Sciatic nerve (tissue), 2 donors: ENCODE measurements at places on chromosomes 16 and 17.
A peak's percentile ranks its signal among the peaks of the same experiment; 100 is the strongest.

GRCh38 chr17:66704858-66705520 lies 129.9 kb upstream of the CACNG5 start:
- no peak for DNase-seq

- DNase-seq = no peak
Observed at GRCh38 chr17:80681215-80681614, 136.6 kb downstream of the RPTOR start.

DNA sequence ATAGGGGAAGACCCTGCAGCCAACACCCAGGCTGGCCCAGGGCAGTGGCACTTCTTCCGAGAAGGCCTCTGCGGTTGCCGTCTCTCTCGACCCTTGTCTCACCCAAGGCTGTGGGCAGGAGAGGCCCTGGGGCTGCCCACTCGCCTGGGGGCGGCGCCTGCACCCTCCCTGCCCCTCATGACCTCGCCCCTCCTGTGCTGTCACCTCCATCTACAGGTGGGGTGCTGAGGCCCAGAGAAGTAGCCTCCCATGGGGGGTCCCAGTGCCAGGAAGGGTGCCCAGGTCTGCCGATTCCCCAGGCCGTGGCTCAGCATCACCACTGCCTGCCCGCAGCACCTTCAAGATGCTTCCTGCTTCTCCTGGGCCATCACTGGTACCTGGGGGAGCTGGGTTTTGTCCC lies 992 bp downstream of the NLRC3 start:
- DNase-seq = no peak

DNA sequence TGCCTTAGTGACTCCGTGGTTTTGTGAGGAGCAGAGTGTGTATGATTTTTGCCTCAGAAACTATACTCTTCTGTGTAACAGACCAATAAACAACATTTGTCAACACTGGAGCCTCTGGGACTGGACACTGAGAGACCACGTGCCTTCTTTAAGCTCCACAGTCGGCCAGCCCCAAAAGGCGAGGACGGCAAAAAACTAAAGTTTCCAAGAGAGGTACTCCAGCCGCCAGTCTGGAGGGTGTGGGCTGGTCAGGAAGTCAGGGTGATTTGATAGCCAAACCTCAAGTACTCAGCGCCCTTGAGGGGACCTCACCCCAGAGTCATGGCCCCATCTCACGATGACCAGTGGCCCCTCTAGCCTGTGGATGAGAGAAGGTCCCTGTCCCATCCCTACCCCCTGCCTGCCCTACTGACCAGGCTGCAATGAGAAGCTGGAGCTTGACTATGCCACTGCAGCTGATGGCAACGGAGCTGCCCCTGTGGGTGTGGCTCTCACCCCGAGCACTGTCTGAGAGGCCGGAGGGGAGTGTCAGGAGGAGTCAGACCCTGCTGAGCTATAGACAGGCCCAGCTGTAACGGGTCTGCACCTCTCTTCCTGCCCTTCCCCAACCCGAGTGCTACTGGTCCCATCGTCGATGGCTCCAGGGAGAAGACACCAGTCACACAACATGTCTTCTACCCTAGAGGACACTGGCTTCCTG lies 19.8 kb downstream of the MNT start:
- DNase-seq = no peak

DNA sequence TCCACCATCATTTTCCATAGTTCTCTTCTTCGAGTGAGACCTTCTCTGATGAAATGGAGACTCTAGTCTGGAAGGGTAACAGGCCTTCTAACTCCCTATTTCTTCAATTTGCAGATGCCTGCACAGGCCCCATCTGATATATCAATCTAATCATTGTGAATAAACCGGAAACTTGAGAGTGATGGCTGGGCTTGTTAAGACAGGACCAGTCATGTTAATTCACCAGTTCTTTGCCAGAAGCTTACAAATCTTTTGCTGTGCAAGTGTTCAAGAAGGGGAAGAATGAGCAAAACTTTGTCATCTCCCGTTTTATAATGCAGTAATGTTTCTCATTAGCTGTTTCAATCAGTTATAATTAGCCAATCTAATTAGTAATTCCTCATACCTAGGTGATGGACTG lies 1561.3 kb upstream of the GOT2 start:
- DNase-seq = no peak

DNA sequence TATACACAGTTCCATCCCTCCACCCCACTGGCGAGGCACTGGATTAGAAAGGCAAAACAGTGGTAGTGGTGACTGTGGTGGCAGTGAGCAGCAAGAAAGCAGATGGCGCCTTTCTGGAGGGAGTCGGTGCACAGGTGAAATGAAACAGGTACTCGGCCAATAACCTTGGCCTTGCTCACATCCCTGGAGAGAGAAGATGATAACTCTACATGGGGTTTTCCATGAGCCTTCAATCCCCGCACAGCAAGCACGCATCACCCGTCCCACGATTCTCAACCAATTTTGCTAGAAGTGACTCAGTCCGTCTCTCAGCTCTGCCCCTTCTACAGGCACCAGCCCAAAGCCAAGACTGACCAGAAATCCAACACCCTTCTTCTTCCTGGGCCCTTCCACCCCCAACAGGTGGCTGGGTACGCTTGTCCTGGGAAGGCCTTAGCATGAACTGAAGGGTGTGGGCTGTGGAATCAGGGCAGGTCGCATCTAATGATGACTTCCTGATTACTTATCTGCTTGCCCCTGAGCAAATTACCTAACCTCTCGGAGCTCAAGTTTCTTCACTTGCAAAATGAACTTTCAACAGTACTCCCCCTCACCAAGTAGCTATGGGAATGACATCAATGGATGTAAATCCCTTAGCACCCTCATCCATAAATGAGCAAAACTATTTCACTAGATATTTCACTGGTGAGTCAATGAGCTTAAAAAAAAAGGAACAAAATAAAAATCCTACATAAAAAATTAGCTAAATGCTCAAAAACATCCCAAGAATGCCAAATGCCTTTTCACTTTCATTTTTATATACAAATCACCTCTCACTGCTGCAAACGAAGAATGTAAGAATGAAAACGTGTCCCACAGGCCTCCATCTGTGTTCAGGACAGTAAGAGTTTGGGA lies 18.0 kb downstream of the XPO6 start:
- no peak for DNase-seq

DNA sequence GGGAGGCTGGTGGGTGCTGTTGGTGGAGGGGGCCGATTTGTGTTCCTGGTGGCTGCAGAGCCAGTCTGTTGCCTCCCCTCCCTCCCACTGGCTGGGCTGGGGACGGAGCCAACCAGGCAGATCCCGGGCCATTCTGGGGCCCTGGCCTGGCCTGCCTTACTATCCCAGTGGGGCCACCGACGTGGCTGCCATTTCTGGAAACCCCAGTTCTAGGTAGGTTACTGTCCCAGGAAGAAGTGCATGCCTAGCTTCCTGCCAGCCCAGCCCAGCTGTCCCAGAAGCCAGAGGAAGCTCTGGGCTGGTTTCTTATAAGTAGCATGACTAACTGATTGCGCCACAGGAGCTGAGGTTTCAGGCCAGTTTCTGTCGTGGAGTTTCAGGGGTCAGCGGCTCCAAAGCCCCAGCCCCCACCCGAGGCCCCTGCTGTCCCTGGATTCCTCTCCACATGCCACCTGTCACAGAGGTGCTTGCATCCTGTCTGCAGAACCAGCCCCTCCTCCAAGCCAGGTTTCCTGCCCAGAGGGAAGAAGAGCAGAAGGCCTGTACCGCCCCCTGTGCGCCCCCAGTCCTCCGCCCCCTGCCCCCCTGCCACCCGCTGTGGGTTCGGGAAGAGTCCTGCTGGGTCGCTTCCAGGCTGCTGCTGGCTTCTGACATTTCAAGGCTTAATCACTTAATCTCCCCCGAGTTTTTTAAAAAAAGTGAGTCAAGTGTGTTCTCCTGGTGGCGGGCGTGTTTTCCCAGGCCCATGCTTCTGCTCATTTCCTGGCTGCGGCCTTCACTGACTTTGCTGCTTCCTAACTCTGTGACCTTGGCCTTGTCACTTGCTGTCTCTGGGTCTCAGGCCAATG lies 13.2 kb downstream of the IL4R start:
- peak; percentile 81 for DNase-seq

- DNase-seq = no peak
Observed at GRCh38 chr16:48597563-48598387, 12.2 kb downstream of the N4BP1 start.

- DNase-seq = no peak
Observed at GRCh38 chr17:20210180-20210579, 201.0 kb downstream of the SPECC1 start.

DNA sequence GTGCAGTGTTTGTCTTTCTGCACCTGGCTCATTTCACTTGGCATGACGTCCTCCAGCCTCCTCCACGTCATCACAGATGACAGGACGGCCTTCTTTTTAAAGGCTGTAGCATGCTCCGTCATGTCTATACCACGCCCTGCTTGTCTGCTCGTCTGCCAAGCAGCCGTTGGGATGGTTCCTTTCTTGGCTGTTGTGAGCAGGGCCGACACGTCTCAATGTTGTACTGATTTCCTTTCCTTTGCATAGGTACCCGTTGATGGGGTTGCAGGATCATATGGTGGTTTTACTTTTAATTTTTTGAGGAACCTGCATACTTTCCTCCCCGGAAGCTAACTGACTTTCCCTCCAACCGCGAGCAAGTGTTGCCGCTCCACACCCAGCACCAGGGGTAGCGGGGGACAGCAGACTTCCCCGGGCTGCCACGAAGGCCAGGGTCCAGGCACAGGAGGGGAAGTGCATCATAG lies 212.2 kb upstream of the ZNF469 start:
- DNase-seq = peak; percentile 27

DNA sequence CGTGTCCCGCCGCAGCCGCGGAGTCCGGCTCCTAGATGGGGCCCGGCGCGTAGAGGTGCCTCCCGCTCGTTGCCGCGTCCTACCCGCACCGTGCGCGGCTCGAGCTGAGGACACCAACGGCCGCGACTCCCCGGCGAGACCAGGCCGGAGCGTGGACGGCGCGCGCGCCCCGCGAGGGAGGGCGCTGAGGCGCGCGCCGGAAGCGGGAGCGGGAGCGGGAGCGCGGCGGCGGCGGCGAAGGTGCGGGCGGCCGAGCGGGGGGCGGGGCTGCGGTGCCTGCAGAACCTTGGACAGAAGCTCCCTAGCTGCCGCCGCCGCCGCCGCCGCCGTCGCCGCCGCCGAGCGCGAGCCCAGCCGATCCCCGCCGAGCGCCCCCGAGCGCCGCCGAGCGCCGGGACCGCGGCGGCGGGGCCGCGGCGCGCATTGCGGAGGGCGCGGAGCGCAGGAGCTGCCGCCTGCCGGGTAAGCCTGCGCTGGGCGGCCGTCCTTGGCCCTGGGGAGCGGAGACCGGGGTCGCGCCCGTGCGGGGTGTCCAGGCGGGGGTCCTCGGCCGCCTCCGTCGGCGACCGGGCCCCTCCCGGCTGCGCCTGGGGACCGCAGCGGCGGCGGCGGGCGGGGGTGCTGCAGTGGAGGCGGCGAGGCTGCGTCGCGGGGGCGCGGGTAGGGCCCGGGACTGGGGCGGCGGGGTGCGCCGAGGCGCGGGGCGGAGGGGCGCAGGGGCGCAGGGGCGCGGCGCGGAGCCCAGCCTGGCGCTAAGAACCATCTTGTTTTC lies at the start of gene CDK5R1:
CDK5R1 (plus strand) TSS at position 293 of the 772 bp plus-strand sequence. CDS start 628 bp downstream, outside the sequence.
- peak; percentile 77 for DNase-seq

DNA sequence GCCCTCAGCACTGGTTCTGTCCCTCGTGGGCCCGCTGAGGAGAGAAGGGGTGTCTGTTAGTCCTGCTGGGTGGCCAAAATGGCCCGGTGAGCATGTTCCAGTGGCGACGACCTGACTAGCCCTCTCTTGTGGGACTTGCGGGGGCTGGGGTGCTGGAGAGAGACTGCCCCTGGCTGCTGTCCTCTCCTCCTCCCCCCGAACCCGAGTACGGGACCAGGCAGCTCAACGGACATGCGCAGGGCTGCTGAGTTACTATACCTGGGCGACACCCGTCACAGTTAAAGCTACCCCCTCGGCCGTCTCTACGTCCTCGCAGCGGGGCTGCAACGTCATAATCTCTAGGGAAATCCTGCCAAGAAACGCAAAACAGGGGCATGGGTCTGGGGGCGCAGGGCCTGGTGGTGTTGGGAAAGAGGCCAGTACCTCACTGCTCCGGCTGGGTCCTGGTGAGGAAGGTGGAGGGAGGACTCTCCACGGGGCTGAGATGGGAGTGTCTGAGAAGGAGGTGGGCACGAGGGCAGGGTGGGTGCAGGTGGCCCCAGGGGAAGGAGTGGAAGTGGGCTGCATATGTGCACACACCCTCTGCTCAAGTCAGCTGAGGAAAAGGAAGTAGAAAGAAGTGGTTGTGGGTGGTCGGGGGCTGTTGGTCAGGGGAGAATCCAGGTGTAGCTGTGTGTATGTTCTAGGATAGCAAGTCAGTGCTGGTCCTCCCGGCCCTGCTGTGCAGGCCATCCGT lies 13.4 kb downstream of the FLOT2 start:
- no peak for DNase-seq

- no peak for DNase-seq
Observed at GRCh38 chr17:40347319-40348135, 17.0 kb downstream of the GJD3 start.

- DNase-seq = no peak
Observed at GRCh38 chr17:8089728-8090127, 2.2 kb upstream of the ALOX12B start.

DNA sequence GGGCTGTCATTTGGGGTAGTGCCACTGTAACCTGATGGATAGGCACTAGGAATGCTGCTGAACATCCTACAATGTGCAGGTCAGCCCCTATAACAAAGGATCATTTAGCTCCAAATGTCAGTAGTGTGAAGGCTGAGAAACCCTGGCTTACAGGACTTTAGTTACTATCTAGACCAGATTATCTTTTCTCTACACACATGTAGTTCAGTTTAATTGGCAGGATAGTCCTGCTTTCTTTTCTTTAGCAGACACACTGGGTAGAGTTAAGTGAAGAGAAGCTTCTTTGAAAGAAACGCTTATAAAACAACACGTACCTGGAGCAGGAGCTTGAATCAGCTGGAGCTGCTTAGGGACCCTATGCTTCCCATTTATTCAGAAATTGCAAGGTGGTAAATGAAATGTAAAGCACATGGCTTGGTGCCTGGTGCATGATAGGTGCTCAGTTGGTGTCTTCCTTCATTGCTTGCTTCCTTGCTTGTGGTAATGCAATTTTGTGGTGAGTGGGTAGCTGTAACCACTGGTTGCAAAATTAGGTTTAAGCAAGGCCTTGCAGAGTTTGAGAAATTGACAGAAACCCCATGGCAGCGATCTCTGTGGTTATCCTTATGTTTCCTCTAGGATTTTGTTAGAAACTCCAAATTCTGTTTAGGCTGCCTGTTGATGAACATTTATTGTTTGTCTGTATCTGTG lies 9.4 kb downstream of the METTL9 start:
- no peak for DNase-seq

DNA sequence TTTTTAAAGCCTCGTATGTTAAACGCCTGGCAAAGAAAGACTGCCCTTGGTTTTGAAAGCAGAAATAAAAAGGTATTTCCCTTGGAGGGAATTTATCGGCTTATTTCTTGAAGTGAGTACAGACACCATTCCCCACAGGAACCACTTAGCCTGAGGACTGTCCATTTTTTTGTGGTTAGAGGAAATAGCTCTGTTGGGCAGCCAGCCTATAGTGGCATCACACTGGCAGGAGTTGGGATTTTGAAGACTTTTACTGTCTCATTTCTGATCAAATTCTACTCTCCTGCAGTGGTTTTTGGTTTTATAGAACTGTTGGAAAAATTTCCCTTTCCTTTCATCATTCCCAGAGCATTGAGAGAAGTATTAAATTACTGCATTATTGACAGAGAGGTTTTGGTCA lies 34.1 kb upstream of the CDC6 start:
- no peak for DNase-seq
